ENCODE measurements at places on chromosomes 12 and 14.

DNA sequence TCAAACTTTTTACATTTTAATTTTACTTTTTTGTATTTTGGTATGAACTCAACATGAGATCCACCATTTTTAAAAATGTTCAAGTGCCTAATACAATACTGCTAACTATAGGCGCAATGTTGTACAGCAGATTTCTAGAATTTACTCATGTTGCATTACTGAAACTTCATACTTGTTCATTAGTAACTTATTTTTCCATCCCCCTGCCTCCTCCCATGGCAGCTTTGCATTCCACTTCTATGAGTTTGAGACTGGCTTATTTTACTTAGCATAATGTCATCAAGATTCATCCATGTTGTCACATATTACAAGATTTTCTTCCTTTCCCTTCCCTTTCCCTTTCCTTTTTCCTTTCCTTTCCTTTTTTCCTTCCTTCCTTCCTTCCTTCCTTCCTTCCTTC, 825.9 kb downstream of the SLC16A7 start:
- DNase-seq: no peak

DNA sequence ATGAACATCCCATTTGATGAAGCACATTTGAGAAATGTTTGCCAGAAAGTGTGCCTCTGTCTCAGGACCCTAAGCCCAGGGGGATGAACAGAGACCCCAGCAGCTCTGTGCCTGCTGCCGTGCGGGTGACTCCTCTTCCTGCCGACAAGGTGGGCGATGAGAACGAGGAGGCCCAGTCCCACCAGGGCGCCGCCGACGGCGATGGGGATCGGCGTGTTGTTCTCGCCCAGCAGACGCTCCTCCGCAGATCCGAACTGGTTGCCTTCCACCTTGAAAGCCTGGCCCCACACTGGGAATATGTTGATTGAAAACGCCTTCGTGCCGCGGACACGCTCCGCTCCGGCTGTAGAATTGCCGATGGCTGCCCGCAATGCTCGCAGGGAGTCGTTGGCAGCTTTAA, 44.1 kb downstream of the LRTM2 start:
- DNase-seq: no peak

DNA sequence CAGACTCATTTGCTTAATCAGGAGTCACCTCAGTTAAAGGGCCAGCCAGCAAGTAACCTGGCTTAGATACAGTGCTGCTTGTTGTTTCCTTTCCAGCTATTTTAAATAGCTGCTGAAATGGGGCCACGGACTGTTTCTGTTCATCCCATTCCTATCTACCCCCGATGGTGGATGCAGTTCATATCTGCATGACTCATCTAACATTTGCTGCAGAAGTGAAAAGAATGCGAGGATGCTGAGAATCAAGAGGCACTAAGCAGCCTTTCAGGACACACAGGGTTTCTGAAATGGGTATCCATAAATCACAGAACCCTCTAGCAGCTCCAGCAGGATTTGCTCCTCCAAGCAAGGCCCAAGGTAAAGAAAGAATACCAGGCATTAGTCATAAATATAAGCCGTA, 60.2 kb upstream of the RTRAF start:
- DNase-seq: no peak

- no peak for DNase-seq
These were observed 57.2 kb upstream of the SCN8A start for GRCh38 chr12:51533799-51534198.

DNA sequence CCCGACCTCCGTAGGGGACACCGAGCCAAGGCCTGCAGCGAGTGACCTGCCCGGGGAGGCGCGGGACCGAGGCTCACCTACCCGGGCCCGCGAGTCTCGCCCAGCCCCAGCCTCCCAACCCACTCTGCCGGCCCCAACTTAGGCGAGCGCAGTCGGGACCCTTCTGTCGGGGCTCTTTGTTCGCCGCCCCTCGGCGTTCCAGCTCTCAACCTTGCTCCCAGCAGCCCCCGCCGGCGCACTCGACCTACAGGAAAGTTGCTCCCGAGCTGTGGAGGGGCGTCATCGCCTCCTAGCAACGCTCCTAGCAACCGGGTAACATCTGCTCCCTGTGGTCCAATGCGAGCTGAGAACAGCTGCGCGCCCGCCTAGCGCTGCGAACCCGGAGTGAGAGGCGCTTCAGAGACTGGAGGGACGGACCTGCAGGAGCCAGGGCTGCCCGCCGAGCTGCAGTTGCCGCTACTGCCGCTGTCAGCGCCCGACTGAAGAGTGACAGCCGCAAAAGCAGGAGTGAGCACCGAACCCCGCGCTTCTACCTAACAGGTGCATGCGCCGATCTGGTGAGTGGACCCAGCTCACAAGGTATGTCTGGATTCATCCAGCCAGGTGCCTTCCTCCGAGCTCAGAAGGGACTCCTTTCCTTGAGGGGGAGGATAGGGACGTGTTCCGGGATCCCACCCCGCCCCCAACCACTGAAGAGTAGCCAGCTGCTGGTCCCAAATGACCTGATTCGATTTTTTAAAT, 355.0 kb downstream of the SNAPC1 start:
- DNase-seq: peak; percentile 40

DNA sequence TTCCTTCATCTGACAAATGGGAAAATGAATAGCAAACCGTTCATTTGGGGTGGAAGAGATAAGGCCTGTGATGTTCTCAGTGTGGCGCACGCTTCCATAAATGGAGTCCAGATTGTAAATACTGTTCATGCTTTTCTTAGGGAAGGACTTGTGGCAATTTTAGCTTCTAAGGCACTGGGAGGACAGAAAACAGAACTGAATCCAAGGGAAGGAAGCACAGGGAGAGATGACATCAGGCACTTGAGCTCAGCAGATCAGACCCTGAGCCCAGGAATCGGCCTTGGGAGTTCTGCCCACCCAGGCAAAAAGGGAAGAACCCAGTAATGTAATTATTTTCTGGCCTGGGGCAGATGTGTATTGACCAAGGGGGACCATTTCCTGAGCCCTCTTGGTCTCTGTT, 7.2 kb upstream of the SH2B3 start:
- no peak for DNase-seq

- no peak for DNase-seq
These were observed 824 bp downstream of the OAS1 start for GRCh38 chr12:112907415-112908157.

DNA sequence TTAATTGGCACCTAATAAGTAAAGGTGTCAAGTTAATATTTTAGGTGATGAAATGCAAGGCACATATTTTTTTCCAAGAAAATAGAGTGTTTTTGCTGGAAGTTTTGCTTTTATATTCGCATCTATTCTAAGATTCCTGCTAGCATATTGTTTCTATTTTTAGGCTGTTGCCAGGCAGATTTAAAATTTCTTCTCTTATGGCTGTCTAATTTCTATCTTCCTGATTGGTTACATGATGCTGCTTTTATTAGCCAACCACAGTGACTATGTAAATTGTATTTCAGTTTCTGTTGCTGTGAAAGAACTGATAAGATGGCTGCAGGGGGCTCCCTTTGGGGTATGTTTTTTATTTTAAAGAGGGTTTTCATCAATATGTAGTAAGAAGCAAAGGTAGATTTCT, 42.7 kb downstream of the ATF7IP start:
- DNase-seq: no peak

DNA sequence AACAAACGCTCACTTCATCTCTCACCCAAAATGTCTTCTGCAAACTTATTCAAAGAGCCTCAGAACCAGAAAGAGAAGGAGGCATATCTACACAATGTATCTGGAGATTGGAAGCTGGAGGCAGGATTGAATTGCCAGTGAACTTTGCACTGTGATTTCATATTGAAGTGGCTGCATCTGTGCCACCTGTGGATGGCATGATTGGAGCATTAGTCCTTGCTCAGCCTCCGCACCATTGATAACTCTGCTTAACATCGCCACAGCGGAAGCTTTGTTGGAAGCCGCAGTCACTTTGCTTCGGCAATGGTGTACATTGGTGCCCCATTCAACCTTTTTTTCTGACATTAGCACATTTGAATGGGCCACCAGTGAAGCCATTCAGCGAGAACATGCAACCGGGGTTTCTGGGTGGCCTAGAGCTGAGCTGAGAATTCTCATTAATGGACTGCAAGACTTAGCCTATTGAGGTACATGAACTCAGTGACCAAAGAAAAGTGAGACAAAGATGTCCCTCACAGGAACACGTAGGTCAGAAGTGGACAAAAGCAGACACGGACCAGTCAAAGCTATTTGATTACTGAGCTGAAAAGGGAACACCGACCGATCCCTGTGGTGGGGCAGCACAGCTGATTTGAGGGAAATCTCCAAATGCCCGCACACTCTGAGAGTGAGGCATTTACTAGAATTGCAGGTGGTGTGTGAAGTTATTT, 130.4 kb downstream of the BRMS1L start:
- no peak for DNase-seq

DNA sequence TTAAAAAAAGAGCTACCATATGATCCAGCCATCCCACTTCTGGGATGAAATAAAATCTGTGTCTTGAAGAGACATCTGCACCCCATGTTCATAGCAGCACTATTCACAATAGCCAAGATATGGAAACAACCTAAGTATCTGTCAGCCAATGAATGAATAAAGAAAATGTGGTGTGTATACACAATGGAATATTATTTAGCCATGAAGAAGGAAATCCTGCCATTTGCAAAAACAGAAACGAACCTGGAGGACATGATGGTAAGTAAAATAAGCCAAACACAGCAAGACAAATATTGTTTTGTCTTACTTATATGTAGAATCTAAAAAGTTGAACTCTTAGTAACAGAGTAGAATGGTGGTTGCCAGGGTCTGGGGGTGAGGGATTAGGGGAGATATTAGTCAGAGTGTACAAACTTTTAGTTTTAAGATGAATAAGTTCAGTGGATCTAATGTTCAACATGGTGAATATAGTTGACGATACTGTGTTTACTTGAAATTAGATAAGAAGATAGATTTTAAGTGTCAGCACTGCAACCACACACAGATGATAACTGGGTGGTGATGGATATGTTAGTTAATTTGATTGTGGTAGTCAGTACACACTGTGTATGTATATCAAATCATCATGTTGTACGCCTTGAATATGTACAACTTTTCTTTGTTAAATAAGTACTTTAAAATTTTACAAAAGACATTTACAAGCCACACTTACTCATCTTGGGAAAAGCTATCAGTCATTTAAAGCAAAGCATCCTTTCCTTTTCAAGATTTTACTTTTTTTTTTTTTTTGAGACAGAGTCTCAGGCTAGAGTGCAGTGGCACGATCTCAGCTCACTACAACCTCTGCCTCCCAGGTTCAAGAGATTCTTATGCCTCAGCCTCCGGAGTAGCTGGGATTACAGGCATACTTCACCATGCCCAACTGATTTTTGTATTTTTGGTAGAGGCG, 89.9 kb downstream of the BICD1 start:
- DNase-seq: no peak

DNA sequence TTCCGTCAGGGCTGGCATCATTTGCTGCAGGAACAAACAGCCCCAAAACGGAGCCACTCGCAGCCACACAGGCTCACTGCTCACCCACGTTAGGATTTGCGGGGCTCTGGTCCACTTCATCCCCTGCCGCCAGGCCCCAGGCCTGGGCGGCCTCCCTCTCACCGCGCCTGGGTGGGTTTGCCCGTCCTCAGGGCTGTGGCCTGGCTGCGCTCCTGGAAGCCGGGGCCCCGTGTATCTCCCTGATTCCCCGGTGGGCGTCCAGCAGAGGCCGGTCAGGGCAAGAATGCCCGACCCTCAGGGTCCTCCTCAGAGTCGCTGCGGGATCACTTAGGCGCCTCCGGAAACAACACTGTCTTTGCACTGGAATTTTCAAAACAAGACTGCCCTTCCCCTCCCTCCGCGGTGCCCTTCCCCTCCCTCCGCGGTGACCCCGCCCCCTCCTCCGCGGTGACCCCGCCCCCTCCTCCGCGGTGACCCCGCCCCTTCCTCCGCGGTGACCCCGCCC, 15.7 kb upstream of the FBRSL1 start:
- DNase-seq: no peak

GRCh38 chr12:54232790-54233189, 44.0 kb upstream of the SMUG1 start:
- no peak for DNase-seq

GRCh38 chr14:52801014-52801712, 9.8 kb upstream of the GNPNAT1 start:
- DNase-seq: no peak

- DNase-seq: no peak
These were observed 35.1 kb upstream of the NAA30 start for GRCh38 chr14:57355081-57355800.

- DNase-seq: no peak
These were observed 18.1 kb downstream of the EGLN3 start for GRCh38 chr14:33932576-33933345.

GRCh38 chr12:79635676-79636075, 55.1 kb downstream of the PAWR start:
- no peak for DNase-seq

DNA sequence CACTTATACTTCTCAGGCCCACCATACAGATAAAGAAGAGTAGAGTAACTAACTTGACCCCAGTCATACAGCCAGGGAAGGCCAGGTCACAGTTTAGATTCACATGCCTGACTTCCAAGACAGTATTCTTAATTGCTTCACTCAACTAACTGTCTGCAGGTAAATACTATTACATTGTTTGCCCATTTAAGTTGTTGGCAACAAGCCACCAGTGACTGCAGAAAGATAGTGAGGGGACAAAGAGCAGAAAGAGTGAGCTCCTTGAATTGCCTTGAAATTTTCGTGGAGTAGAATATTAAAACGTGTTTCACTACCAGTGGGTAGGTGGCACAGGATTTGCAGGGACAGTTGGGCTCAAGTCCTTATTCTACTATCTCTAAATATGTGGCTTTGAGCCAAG, 146.3 kb upstream of the RMST start:
- no peak for DNase-seq

GRCh38 chr14:23079716-23080115, 15.2 kb downstream of the ACIN1 start:
- no peak for DNase-seq

DNA sequence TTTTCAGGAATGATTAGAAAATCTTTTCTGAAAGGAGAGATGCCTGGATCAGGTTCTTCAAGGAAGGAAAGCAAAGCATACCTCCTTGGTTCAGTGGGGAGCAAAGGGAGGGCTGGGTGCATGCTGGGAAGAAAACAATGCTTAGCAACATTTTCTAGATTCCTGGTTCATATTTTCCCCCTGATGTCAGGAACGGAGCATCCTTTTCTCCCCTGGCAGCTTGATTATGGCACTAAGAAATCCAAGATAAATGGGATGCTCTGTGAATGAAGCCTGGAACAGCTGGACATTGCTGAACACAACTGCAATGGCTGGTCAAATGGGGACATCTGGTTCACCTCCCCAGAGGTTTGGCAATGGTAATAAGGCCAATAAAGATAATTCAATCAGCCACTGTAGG, 50.9 kb downstream of the KCNA5 start:
- no peak for DNase-seq

DNA sequence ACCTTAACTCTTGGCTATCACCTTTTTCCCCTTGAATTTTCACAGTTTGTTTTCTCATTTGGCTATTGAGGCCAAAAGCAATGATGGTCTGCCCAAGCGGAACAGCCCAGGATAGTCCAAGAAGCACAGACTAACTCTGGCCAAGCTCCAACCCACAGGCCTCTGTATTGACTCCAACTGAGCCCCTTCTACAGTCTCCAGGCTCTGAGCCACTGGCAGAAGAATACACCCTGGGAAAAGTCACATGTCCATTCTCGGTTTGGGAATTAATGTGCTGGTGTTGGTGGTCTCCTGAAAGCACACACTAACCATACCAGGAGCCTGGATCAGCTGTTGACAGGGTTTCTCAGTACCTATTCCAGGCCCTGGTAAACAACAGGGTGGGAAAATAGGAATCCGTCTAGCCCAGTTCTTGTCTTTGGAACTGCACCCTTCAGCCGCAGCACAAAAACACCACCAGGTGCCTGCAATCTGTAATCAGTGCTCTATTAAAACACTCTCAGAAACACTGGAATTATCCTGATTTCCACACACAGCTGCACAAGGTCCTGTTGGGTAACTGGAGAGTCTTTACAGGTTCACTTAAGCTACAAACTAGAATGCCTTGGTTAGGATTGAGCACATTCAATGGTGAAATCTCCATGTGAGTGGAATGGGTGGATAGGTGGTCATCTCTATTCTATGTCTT, 63.6 kb downstream of the STXBP6 start:
- DNase-seq: no peak

Data from stimulated activated CD8-positive, alpha-beta memory T cell treated with anti-CD3 and anti-CD28 coated beads, Interleukin-4, amount 100 ng/mL, for 24 hours (primary cell).